ENCODE measurements at places on chromosomes 3 and 15. TPM values are rescaled to one million over a fixed set of nuclear protein-coding genes. Genes with fewer than 3 reads are reported as not detected.
A peak's percentile ranks its signal among the peaks of the same experiment; 100 is the strongest.

- peaks cover 10% of the 10 kb centered on the region for H3K4me1 ChIP-seq
- H3K4me3 ChIP-seq = no peak overlapping the region
- DNase-seq = peak; percentile 52
- no peaks in the 10 kb centered on the region for H3K27me3 ChIP-seq
Observed at GRCh38 chr15:80856809-80857377, 77.7 kb downstream of the CEMIP start.

Gene NRROS
- total RNA-seq = 1.5 TPM

- H3K4me3 ChIP-seq = no peak overlapping the region
- H3K27ac ChIP-seq = no peak overlapping the region
- no peaks in the 10 kb centered on the region for H3K4me1 ChIP-seq
- peak; percentile 61 for DNase-seq
Observed at GRCh38 chr3:157857440-157857839, 248.8 kb downstream of the SHOX2 start.

GRCh38 chr3:195906865-195907683 lies 1.3 kb downstream of the TNK2 start:
- peaks cover 46% of the 10 kb centered on the region for H3K4me1 ChIP-seq
- H3K36me3 ChIP-seq = no peaks in the 10 kb centered on the region
- peak; percentile 62 for DNase-seq
- H3K4me3 ChIP-seq = peak overlapping the region; percentile 72
- no peaks in the 10 kb centered on the region for H3K27me3 ChIP-seq

Gene FBXL2
- 62.4 TPM for total RNA-seq

- no peak overlapping the region for H3K27ac ChIP-seq
- DNase-seq = no peak
- no peaks in the 10 kb centered on the region for H3K36me3 ChIP-seq
- no peak overlapping the region for H3K4me3 ChIP-seq
Observed at GRCh38 chr3:125965505-125965904, 3.5 kb upstream of the ROPN1B start.

DNA sequence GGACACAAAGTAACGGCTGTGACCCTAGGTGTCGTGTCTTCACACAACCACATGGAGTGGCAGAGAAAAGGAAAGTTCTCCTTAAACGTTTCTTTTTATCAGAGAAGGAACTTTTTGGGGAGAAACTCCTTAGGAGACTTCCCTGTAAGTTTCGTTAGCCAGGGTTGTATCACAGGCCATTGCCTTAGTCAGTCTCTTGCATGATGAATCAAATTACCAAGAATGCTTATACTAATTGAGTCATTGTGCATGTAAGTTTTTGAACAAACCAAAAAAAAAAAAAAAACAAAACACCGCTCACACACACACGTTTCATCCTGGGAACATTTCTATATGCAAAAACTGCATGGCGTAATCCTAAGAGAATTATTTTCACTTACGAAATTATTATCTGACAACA lies 150.4 kb upstream of the SATB1 start:
- no peaks in the 10 kb centered on the region for H3K36me3 ChIP-seq
- no peak overlapping the region for H3K4me3 ChIP-seq
- no peaks in the 10 kb centered on the region for H3K4me1 ChIP-seq
- DNase-seq = no peak
- H3K27ac ChIP-seq = no peak overlapping the region

- no peaks in the 10 kb centered on the region for H3K4me1 ChIP-seq
- DNase-seq = no peak
- H3K27me3 ChIP-seq = no peaks in the 10 kb centered on the region
- H3K4me3 ChIP-seq = no peak overlapping the region
- no peaks in the 10 kb centered on the region for H3K36me3 ChIP-seq
Observed at GRCh38 chr3:77052051-77052501, 12.2 kb downstream of the ROBO2 start.

Gene SIDT1
- total RNA-seq = 142 TPM

Gene CTXND1
- 1.8 TPM for total RNA-seq

DNA sequence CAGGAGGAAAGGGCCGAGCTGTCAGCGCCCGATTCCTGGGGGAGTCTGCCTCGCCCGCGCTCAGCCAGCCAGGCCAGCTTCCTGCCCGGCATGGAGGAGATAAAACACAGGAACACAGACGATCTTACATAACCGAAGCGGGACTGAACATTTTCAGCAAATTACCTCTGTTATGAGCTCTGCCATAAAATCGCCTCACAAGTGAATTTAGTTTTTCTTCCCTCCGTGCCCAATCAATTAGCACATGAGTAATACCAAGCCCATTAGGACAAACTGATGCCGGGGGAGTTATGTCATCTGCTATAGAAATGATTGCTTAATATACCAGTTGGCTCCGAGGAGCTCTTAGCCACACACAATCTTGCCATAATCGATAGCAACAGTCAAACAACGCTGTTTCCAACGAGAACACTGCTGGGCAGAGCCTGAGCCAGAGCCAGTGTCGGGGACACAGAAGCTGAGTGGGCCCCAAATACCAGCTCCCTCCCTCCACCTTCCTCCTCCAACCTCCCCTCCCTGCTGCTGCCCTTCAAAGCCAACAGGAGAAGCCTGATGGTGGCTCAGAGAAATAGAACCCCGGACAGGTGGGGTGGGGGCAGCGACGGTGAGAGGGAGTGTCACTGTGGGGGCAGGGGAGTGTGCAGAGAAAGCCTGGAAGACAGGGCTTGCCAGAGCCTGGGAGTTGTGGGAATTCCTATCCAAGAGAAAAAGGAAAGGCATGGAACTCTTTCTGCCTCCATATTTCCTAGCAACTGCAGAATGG lies 279.4 kb upstream of the TLE3 start:
- peak overlapping the region; percentile 79 for H3K27ac ChIP-seq
- H3K27me3 ChIP-seq = no peaks in the 10 kb centered on the region
- no peak overlapping the region for H3K4me3 ChIP-seq
- peaks cover 10% of the 10 kb centered on the region for H3K4me1 ChIP-seq
- no peaks in the 10 kb centered on the region for H3K36me3 ChIP-seq

DNA sequence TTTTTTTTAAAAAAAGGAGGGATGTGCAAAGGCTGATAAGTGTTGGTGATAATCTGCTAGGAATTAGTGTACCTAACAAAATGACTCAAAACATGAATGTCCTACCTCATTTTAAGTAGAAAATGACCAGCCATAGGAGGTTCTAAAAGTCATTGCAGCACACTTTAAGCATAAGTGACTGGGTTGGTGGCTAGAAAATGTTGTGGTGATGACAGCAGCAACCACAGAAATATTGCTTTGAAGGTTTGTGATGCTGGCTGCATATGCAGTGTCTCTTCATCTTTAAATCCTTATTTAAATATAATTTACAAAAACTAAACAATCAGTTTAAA lies 55.2 kb downstream of the CMSS1 start:
- peak overlapping the region; percentile 75 for H3K4me3 ChIP-seq
- no peaks in the 10 kb centered on the region for H3K36me3 ChIP-seq
- no peak overlapping the region for H3K27ac ChIP-seq
- H3K27me3 ChIP-seq = no peaks in the 10 kb centered on the region
- peaks cover 84% of the 10 kb centered on the region for H3K4me1 ChIP-seq
- no peak for DNase-seq

Gene CSPG5
- total RNA-seq = 0.73 TPM

DNA sequence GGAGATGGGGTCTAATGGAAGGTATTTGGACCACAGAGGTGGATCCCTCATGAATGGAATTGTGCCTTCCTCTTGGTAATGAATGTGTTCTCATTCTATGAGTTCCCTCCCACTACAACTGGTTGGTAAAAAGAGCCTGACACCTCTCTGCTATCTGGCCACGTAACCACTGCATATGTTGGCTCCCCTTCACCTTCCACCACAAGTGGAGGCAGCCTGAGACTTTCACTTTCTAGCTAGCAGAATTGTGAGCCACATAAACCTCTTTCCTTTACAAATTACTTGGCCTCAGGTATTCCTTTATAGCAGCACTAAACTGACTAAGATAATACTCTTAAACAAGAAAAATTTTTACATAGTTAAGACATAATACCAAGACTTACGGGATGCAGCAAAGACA lies 155.3 kb downstream of the NR1I2 start:
- H3K27me3 ChIP-seq = no peaks in the 10 kb centered on the region
- no peak overlapping the region for H3K4me3 ChIP-seq
- H3K27ac ChIP-seq = no peak overlapping the region
- peak; percentile 32 for DNase-seq
- H3K36me3 ChIP-seq = no peaks in the 10 kb centered on the region

DNA sequence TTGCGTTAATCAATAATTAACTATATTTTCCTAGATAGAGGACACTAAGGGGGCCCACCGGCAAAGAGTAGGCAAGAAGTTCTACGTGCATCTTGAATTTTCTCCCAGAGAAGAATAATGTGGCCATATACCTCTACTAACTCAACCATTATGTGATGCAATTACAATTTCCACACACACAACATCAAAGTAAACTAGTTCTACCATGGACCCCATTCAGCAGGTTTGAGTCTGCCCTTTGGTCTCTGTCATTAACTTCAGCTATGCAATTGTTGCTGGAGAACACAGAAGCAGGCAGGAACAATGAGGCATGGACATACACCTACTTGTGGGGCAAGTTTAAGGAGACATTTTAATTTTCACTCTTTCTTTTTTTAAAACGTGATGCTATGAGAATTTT lies 705.9 kb downstream of the PDCD6IP start:
- DNase-seq = no peak
- H3K27me3 ChIP-seq = no peaks in the 10 kb centered on the region
- H3K4me1 ChIP-seq = no peaks in the 10 kb centered on the region
- no peaks in the 10 kb centered on the region for H3K36me3 ChIP-seq
- no peak overlapping the region for H3K27ac ChIP-seq

- H3K27me3 ChIP-seq = no peaks in the 10 kb centered on the region
- no peaks in the 10 kb centered on the region for H3K4me1 ChIP-seq
- H3K4me3 ChIP-seq = no peak overlapping the region
- no peak overlapping the region for H3K27ac ChIP-seq
- no peak for DNase-seq
Observed at GRCh38 chr3:3577823-3578222, 221.4 kb upstream of the LRRN1 start.

Gene SSR3
- 190 TPM for total RNA-seq

DNA sequence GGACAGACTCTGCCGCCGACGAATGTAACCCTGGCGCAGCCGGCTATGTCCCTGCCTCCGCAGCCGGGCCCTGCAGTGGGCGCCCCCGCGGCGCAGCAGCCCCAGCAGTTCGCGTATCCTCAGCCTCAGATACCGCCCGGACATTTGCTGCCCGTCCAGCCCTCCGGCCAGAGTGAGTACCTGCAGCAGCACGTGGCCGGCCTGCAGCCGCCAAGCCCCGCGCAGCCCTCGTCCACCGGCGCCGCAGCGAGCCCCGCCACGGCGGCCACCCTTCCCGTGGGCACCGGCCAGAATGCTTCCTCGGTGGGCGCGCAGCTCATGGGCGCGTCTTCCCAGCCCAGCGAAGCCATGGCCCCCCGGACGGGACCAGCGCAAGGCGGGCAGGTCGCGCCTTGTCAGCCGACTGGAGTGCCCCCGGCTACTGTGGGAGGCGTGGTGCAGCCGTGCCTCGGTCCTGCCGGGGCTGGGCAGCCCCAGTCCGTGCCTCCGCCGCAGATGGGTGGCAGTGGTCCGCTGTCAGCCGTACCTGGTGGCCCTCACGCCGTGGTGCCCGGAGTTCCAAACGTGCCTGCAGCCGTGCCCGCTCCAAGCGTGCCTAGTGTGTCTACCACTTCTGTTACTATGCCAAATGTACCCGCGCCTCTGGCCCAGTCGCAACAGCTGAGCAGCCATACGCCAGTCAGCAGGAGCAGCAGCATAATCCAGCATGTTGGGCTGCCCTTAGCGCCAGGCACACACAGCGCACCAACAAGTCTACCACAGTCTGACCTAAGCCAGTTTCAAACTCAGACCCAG lies 2.4 kb downstream of the TSC22D2 start:
- H3K36me3 ChIP-seq = no peaks in the 10 kb centered on the region
- no peaks in the 10 kb centered on the region for H3K27me3 ChIP-seq
- H3K4me3 ChIP-seq = peak overlapping the region; percentile 79
